ENCODE measurements at places on chromosomes 4 and X.

DNA sequence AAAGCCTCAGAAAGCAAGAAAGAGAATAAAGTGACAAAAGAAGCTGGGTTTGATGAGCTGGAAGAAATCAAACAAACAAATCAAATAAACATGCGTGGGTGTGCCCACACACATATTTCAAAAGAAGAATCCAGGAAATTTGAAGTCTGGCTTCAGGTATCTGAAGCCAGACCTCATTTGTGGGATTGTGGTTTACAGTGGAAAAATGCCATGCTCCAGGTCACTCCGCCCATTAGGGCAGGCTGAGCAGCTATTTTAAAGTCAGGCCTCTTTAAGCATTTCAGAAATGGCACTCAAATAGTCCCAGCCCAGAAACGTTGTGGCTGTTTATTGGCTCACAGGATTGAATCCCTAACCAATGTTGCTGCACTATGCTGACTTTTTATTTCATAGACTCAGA, 226.1 kb upstream of the F9 start:
- no peak for DNase-seq

GRCh38 chr4:6845027-6845426, 62.5 kb downstream of the KIAA0232 start:
- DNase-seq, result no peak

GRCh38 chrX:38798956-38799355, 2.3 kb upstream of the MID1IP1 start:
- DNase-seq, result no peak

- DNase-seq, result no peak
Measured at GRCh38 chr4:25654031-25654970, 1.4 kb upstream of the SLC34A2 start.

DNA sequence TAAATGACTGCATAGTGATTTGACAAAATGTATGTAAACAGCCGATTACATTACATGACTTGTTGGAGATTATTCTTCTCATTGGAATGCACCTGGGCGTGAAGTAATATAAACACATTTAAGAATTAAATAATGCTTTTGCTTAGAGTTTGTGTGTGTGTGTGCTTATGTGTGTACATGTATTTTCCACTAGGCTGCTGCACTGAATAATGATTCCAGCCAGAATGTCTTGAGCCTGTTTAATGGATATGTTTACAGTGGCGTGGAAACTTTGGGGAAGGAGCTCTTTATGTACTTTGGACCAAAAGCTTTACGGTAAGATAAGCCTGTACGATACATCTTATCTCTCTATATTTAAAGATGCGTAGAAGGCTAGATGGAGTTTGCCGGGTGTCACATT, 12.6 kb downstream of the NEIL3 start:
- DNase-seq, result no peak

- DNase-seq, result no peak
Measured at GRCh38 chrX:9295551-9295950, 169.3 kb upstream of the TBL1X start.

Data from NCI-H187 treated with DMSO at 0.1 percent for 48 hours (cell line).